Testis (tissue), 5 donors: ENCODE measurements at places on chromosomes 12 and 14.

GRCh38 chr12:67681941-67682620 lies 33.5 kb downstream of the DYRK2 start:
- DNase-seq: no peak

DNA sequence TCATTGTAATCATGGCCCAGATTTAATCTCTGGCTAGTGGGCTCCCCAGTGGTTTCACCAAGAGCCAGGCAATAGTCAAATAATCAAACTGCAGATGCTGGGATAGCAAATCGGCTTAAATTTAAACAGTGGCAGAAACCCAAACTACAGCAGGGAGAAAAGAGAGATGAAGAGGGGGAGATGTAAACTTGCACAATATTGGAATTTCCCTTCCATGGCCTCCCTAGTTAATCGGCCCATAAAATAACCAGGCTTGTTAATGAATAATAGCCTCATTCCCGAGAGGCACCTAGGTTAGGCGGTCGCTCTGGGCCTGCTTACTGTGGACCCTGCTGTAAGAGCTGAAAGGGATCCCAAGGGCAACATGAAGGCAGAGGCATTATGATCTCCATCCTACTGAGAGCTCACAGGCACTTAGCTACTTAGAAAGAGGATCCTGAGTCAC lies 116.2 kb downstream of the NUAK1 start:
- DNase-seq: no peak

- DNase-seq: peak; percentile 51
These were observed 2.8 kb upstream of the AAAS start for GRCh38 chr12:53324113-53324778.

DNA sequence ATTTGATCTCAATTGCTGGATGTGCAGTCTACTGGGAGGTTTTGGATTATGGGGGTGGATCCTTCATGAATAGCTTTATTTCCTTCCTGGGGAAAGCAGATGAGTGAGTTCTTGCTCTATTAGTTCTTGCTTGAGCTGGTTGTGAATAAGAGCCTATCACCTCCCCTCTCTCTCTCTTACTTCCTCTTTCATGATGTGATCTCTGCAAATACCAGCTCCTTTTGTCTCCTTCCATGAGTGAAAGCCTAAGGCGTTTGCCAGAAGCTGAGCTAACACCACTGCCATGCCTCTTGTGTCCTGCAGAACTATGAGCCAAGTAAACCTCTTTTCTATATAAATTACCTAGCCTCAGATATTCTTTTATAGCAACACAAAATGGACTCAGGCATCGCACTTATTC lies 302.7 kb downstream of the CCER1 start:
- no peak for DNase-seq

DNA sequence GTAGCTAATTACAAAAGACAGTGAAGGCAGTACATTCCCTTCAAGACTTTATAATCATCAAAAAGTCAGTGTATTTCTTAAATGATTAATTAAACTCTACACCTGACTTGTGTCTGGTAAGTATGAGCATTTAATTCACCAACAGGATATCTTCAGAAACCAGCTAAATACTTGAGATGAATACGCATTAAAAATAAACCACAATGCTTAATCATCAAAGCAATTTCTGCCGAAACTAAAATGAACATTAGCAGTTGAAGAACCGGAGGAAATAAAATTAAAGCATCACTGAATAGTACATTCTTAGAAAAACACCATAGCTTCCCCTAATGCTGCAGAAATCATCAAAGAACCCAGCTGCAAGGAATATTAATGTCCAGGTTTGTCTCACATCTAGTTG lies 32.7 kb downstream of the SLC25A21 start:
- DNase-seq: no peak

GRCh38 chr12:42762395-42762925 lies 172.9 kb upstream of the PRICKLE1 start:
- DNase-seq: no peak

GRCh38 chr12:100753837-100754236 lies 40.7 kb upstream of the ANO4 start:
- DNase-seq: no peak

DNA sequence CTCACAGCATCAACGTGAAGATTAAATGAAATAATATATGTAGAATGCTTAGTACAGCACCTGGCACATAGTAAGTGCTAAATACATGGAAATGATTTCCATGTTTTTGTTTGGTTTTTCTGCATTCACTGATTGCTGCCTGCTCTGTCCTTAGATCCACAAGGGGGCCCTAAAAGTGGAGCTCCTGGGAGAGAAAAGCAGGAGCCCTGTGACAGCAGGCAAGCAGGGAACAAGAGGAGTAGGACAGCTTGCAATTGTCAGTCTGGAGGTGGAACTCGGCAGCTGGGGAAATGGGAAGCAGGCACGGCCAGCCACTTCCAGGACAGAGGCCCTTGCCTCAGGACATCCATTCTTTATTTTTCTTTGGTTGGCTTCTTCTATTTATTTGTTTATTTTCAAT lies 292.9 kb downstream of the BMP4 start:
- DNase-seq: no peak
